Astrocyte (in vitro differentiated cells and primary cell): ENCODE measurements at places on chromosomes 5 and 9. TPM values are rescaled to one million over a fixed set of nuclear protein-coding genes. Genes with fewer than 3 reads are reported as not detected.

CCDC152 gene
- 1.2 and 1.3 TPM in 2 replicates for total RNA-seq

PPP3R2 gene
- not detected in 2 replicates for total RNA-seq

- DNase-seq: no peak
These were observed 32.7 kb downstream of the PRUNE2 start for GRCh38 chr9:76873056-76873792.

DNA sequence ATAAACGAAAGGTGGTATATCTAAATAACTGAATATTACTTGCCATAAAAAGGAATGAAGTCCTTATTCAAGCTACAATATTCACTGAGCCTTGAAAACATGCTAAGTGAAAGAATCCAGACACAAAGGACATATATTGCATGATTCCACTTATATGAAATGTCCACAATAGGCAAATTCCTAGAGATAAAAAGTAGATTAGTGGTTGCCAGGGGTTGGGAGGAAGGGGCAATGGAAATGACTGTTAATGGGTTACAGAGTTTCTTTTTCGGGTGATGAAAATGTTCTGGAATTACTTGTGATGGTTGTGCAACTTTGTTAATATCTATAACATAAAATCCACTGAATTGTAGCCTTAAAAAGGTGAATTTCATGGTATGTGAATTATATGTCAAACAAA lies 227.1 kb upstream of the TRIM32 start:
- DNase-seq: no peak

GRCh38 chr9:35616681-35617459 lies 1.3 kb downstream of the CD72 start:
- DNase-seq: peak; percentile 51

MFAP3 gene
- 45.8 and 46.8 TPM in 2 replicates for total RNA-seq

DNA sequence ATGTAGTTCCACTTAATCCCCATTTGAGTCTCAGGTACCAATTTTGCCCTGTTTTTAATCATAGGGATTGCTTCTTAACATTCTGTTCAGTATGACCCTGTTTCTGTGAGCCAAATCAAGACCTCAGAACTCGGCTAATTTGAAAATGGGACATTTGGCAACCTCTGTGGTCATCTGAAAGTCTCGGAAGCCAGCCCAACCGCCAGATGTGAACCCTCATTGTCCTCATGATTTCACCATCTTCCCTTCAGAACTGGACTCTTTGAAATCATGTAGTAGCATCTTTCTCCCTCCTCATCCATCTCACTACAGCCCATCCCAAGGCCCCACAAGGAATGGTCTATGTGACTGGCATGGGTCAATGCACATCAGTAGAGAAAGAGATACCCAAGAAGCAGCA lies 88.9 kb downstream of the S1PR3 start:
- DNase-seq: no peak

- DNase-seq: no peak
These were observed 51.9 kb downstream of the DMRT2 start for GRCh38 chr9:1101846-1102641.

GRCh38 chr9:136995362-136995761 lies 1.0 kb downstream of the CLIC3 start:
- DNase-seq: no peak

- no peak for DNase-seq
These were observed 205.8 kb upstream of the RAI14 start for GRCh38 chr5:34450338-34450737.

ECM2 gene
- 0.18 and 0.22 TPM in 2 replicates for total RNA-seq
